Activated T-cell treated with anti-CD3 and anti-CD28 coated beads, Interleukin-2, amount 50 U/mL, for 72 hours (primary cell): ENCODE measurements at places on chromosomes 12 and 14.
A peak's percentile ranks its signal among the peaks of the same experiment; 100 is the strongest.

GRCh38 chr14:104925855-104926609 lies 1.4 kb downstream of the PLD4 start:
- no peak for DNase-seq

GRCh38 chr14:100440207-100440631 lies 117.1 kb downstream of the SLC25A47 start:
- DNase-seq = peak; percentile 38

GRCh38 chr14:75047506-75047905 lies 3.8 kb downstream of the MLH3 start:
- no peak for DNase-seq

DNA sequence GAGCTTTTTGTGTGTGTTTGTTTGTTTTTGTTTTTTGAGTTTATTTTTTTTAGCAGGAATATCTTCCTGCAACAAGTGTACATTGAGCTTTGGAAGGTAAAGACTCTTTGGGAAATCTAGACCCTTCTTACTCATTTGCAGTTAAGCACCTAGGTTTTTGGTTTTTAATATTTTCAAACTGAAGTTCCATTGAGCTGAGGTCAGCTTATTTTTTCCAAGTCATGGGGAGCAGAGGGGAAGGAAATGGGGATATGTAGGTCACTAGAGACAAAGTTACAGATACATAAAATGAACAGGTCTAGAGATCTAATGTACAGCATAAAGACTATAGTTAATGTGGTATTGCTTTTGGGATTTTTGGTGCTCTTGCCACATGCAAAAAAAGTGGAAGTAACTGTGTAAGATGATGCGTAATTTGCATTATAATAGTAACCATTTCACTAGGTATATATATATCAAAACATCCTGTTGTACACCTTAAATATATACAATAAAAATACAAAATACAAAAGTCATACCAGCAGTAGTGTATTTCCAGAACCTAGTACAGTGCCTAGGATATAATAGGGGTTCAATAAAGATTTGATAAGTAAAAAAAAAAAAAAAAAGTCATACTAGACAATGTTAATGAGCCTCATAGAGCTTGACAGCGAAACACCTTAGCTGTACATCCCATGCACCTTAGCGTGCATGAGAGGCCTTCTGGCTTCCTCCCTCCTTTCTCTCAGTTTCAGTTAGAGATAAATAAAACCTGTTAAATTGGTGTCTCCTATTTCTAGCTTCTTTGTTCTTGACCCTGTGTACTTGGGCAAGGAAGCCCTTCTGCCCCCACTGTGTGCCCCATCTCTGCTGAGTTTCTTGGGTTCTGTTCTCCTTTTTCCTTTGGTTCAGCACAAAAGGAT lies 22.7 kb downstream of the CGRRF1 start:
- no peak for DNase-seq

DNA sequence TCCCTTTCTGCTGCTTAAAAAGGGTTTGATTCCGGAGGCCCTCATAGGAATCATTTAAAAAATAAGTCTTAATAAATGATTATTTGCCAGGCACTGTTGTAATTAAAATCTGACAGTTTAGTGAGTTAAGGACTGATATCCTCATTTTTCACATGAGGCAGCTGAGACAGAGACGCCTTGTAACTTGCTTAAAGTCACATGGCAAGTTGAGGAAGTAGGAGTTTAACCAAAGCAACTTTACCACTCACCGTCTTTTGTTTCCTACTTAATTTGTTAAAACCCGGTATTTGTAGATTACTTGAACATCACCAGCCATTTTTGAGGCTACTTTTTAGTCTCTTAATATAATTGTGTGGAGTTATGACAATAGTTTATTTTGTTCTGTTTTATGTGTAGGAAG lies 2.4 kb downstream of the TIGAR start:
- no peak for DNase-seq

- DNase-seq = no peak
These were observed 4.7 kb downstream of the DDN start for GRCh38 chr12:48994224-48995085.

DNA sequence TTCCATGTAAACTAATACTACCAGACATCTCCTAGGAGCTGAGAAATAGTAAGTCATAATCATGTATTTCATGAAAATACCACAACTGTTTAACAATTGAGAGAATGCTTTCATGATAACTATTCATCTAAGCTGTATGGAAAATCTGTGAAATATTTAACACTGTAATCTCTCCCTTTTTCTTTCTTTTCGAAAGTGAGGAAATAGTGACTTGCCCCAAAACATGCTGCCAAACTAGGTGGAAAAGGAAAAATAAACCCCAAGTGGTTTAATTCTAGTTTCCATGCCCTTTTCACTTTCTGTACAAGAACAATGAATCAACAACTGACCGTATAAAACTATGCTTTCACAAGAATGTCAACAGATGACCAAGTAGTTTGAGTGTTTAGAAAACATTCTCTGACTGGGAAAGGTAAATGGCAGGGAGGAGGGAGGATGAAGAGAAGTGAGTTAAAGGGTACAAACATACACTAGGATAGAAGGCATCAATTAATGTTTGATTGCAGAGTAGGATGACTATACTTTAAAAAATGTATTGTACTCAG lies 147.5 kb upstream of the AVPR1A start:
- DNase-seq = no peak

DNA sequence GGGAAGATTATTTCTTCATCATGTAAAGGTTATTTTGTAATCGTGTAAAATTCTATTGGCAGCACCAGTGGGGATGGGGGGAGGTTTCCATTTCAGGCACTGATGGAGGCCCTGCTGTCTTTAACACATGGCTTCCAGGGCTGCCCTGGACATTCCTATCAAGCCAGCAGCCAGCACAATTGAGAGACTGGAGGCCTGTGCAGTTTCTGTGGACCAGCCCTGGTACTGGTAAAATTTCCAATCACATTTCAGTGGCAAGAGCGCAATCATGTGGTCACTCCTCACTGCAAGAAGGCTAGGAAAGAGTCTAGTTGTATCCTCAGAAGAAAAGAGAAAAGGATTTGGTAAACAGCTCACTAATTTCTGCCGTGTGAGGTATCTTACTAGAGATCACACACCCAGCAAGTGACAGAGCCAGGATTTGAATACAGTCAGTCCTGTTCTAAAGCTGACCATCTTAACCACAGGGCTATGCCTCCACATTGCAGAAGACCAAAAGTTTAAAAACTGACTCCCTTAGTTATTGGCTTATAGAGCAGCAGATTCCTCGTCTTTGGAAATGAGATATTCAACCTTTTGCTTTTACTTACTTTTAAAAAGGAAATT lies 179.4 kb upstream of the ARHGAP5 start:
- no peak for DNase-seq

GRCh38 chr12:94791933-94792332 lies 141.6 kb upstream of the TMCC3 start:
- DNase-seq = no peak

DNA sequence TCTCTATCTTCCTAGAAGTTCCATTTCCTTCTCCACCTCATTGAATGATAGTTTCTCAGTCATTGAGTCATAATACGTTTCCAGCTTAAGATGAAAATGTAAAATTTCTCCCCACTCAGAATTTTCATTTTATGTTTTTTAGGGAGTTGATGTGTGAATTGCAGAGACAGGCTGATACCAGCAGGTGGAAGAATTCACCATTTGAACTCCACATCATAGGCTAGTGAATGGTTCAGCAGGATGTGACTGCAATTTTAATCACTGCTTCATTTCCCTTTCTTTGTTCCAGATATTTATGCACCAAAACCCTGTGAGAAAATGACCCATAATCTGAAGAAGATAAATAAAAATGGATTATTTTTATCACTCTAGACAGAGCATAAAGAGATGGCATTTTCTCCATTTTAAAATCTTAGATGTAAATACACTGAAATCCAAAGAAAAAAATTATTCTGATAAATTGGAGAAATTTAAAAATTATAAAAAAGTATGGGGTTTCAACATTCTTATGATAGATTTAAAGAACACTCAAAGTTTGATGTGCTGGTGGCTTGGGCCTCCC lies 10.6 kb upstream of the PYGL start:
- no peak for DNase-seq

GRCh38 chr14:83860631-83861155 lies 1669.3 kb upstream of the FLRT2 start:
- DNase-seq = no peak
